Testis (tissue), 5 donors: ENCODE measurements at places on chromosomes 11 and 22. TPM values are rescaled to one million over a fixed set of nuclear protein-coding genes. Genes with fewer than 3 reads are reported as not detected.

The PLAAT5 gene
- polyA plus RNA-seq: 148 TPM

The UPK3A gene
- polyA plus RNA-seq: not detected

The SEPTIN3 gene
- polyA plus RNA-seq: 2.4 TPM

The ELMOD1 gene
- polyA plus RNA-seq: 5.6 TPM

The B3GAT1 gene
- 2.7 TPM for polyA plus RNA-seq

The TH gene
- polyA plus RNA-seq: 1.2 TPM

The MS4A6A gene
- 49.5 TPM for polyA plus RNA-seq

The SUSD2 gene
- polyA plus RNA-seq: 5.3 TPM

The PHETA2 gene
- polyA plus RNA-seq: 5.5 TPM

The OR52N1 gene
- not detected for polyA plus RNA-seq

The APOBEC3B gene
- polyA plus RNA-seq: 0.69 TPM
